ENCODE measurements at places on chromosomes 7 and 10.

DNA sequence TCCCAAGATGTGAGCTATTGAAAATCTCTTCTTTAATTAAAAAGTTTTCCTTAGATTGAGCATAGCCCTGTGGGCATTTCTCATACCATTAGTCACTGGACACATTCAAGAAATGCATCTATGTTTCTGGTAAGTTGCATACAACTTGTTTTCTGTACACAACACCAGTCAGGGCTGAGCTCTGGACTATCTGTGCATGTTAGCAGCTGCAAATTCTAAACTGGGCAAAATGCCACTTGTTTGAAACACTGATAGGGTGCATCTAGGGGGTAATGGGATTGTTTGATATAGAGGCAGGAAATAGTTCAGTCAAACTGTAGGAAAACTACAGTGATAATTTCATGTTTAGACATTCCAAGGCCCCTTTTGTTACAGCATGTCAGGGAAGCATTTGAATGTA is 145.6 kb upstream of the NPY start:
- DNase-seq: no peak

- no peak for DNase-seq
These were observed 409.7 kb upstream of the NFE2L3 start for GRCh38 chr7:25742316-25742715.

DNA sequence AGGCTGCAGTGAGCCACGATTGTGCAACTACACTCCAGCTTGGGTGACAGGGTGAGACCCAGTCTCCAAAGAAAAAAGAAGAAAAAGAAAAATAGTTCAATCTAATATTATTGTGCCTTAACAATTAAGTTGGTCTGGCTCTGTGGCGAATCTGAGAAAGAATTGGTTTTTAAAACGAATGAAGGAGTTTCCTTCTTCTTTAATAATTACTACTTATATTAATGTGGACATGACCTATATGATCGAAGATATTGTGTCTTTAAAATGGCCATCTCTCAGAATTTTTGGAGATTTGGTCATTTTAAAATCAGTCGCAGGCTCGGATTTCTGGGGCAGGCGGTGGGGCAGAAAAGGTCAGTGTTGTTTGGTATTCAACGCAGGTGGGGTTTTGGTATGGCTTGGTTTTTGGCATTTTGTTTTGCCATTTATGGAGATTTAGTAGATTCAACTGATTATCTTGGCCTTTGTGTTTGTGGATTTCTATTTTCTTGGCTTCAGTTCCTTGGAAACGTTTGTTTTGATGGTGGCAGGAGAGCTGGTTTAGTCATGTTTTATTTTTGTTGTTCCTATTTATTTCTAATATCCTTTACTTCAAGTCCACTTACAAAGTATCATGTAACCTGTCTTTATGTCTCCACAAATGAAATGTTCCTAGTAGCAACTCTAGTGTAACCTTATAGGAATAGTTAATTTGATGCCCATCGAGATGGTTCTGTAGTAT is 178.8 kb upstream of the MKLN1 start:
- no peak for DNase-seq

DNA sequence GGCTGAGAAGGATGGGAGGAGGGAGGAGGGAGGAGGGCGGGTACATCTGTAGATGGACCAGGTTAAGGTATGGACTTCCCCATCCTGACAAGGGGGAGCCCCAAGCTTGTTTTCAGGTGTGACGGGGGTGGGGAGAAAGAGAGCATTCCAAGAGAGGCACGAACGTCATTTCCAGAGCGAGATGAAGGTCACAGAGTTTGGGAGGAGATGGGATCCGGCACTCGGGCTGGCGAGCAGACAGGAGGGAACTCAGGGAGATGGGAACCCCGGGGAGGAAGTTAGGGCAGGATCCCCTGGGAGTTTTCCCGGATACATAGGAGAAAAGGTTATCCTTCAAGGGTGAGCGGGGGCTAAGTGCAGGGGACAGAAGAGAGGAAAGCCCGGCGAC is 118.8 kb downstream of the CUX1 start:
- no peak for DNase-seq

DNA sequence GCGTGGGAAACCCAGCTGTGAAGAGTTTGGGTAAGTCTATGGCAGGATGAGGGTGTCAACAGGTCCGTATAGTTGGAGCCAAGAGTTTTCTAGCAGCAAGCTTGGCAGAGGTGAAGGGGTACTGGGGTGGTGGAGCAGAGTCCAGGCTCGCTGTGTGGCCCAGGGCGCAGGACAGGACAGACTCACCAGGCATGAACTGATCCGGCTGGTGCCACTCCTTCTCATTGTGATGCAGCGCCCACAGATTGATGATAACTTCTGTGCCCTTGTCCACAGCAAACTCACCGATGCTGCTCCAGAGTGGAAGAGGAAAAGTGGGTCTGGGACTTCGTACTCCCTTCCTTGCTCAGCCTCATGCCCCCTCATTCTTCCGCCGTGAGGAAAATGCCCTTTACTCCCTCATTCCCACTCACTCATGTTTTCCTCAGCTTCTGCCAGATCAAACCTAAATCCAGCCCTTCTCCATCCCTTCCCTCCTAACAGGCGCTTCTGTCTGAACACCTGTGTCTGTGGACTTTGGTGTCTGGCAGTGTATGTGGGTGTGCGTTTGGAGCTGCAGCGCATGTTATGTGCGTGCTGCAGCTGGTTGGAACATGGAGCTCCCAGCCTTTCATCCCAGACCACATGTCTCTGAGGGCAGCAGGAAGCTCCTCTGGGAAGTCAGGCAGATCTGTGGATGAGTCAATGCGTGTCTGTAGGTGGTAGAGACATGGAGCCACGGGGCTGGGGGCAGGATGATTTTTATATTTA is 5.7 kb downstream of the CYP17A1 start:
- no peak for DNase-seq
